ENCODE measurements at places on chromosomes 6 and 20.

- no peak for DNase-seq
Measured at GRCh38 chr20:53439046-53439445, 154.6 kb downstream of the ZNF217 start.

- DNase-seq, result no peak
Measured at GRCh38 chr6:45054610-45055009, 273.5 kb upstream of the RUNX2 start.

- no peak for DNase-seq
Measured at GRCh38 chr20:63458170-63459069, 14.0 kb downstream of the KCNQ2 start.

DNA sequence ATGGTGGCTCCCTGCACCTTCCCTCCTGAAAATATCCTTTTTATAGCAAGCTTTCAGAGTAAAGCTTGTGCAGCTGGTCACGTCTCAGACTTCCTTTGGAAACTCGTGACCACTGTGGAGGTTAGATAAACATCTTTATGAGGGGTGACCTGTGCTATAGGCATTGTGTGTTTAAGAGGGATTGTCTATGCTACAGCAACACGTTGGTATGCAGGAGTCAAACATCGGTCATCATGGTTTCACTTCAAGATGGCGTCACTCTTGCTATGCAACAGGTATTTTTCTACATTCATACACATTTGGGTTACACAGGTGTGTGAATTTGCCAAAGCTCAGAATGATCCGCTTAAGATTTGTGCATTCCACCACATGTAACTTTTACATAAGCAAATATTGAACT lies 14.6 kb upstream of the BLCAP start:
- peak; percentile 41 for DNase-seq

GRCh38 chr6:31352310-31352682 lies 4.7 kb downstream of the HLA-B start:
- DNase-seq, result no peak

GRCh38 chr6:23498013-23498412 lies 628.0 kb upstream of the NRSN1 start:
- no peak for DNase-seq

- DNase-seq, result no peak
Measured at GRCh38 chr6:5082487-5083306, 2.4 kb upstream of the PPP1R3G start.

DNA sequence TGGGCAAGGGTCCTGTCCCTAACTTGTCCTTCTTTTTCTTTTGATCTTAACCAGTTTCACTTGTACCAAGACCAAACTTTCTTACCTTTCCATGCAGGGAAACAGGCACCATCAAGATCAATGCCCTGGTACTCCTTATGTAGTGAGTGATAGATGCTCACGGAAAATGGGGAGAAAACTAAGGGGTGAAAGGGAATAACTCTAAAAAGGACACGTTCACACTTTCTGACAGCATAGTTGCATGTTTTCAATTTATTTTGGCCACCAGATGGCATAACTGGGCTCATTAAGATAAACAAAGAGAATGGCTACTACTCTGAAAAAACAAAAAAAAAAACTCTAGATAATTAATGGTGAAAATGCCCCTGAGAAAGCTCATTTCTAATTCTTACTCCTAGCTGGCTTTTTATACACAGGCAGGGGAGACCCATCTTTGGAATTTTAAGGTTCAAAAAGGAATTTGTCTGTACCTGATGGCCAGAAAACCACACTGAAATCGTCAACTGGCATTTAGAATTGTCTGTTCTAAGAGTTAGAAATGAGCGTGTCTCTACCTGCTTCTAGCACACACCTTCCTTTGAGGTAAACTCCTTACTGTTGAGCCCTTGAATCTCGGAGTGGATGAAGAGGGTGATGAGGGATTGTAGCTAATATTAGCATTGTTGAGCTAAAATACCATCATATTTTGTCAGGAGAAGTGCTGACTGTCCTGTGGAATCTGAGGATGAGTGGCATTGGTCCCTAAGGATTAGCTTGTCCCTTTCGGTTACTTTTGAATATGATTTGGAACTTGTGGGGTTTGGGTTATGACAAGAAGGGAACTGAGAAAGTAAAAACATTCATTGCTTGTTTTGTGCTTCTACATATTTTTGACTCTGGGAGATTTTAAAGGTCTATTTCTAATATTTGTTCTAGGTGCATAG lies 62.2 kb upstream of the DDR1 start:
- peak; percentile 8 for DNase-seq

DNA sequence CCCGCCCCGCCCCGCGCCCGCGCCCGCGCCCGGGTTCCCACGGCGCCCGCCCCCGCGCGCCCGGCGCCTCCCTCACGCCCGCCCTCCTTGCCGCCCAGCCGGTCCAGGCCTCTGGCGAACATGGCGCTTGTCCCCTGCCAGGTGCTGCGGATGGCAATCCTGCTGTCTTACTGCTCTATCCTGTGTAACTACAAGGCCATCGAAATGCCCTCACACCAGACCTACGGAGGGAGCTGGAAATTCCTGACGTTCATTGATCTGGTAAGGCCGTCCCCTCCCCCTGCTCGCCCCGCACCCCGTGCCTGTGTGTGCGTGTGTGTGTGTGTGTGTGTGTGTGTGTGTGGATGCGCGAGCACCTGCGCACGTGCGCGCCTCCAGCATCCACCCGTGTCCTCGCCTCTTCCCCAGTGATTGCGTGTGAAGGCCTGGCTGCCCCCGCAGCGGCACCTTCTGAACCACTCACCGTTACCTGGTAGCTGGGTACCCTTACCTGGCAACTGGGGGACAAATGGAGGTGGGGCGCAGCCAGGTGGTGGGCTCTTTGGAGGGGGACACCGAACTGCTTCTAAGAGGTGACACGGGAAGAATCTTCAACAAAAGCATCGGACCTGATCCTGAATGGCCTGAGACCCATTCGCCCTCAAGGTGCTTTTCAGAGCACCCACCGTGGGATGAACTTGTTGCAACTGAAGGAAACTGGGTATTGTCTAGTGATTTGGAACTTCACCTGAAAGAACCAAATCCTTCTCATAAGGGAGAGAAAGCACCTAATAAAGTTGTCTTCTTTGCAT lies at the start of gene AIG1:
TSS of gene AIG1 (plus strand) at position 84 of the 791 bp plus-strand sequence. CDS start at position 121, 37 bp downstream.
- peak; percentile 80 for DNase-seq

GRCh38 chr6:49423817-49424216 lies 39.2 kb downstream of the MMUT start:
- no peak for DNase-seq

DNA sequence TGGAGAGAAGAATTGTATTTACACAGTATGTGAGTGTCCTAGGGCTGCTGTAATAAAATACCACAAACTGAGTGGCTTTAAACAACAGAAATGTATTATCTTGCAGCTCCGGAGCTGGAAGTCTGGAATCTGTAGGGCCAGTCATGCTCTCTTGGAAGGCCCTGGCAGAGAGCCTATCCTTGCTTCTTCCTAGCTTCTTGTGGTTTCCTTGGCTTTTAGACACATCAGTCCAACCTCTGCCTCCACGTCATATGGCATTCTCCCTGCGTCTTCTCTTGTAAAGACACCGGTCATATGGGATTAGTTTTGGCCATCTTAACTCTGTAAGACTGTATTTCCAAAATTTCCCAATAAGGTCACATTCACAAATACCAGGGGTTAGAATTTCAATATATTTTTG lies 10.8 kb downstream of the FNDC1 start:
- no peak for DNase-seq

GRCh38 chr6:46170357-46171289 lies at the start of gene ENPP5:
Gene ENPP5, minus strand, starts transcription at chr6:46170980. Its CDS starts 2,718 bp downstream, at chr6:46168262.
- peak; percentile 98 for DNase-seq
